Heart left ventricle (tissue), 16 donors: ENCODE measurements at places on chromosomes 1 and 21.

GRCh38 chr1:61654067-61654466 is 70.9 kb downstream of the TM2D1 start:
- no peak for DNase-seq
- no peaks in the 10 kb centered on the region for H3K27me3 ChIP-seq
- H3K27ac ChIP-seq, result no peak overlapping the region
- no peaks in the 10 kb centered on the region for H3K4me1 ChIP-seq

GRCh38 chr21:36791695-36792470 is 93.0 kb downstream of the SIM2 start:
- no peak for DNase-seq
- H3K4me3 ChIP-seq, result no peak overlapping the region

DNA sequence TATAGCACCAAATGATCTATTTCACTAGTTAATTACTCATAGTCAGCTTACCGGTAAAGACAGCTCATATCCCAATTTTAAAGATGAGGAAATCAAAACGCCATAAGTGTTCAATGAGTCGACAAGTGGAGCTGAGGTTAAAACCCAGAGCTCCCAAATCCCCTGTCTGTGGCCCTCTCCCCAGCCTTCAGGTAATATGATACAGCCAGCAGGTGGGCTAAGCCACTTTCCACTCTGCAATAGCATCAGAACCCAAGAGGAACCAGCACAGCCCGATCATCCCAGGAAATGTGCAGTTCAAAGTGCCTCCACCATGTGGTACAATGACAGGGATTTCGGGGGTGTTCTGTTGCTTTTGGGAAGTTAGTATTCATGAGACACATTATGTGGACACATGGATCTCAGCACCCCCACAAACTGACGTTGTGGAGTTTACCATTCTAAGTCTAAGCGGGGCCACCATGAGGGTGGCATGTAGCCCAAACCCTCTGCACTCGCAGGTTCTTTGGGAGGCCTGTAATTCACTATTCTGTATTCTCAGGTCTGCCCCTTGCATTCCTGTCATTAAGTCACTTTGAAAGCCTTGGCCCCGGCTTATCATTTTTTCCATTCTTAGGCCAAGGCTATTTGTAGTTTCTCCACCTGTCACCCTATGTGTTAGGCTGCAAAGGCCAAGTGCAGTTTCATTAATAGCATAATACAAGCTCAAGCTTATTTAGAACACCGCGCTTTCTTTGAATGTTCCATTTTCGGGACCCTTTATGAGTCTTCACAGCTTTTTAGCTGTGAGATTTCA is 26.3 kb upstream of the ACTN2 start:
- H3K36me3 ChIP-seq, result no peaks in the 10 kb centered on the region
- no peak for DNase-seq
- H3K4me1 ChIP-seq, result no peaks in the 10 kb centered on the region
- H3K27ac ChIP-seq, result peak overlapping the region; percentile 59
- H3K4me3 ChIP-seq, result no peak overlapping the region

GRCh38 chr1:76950306-76950705 is 83.0 kb downstream of the ST6GALNAC5 start:
- H3K27ac ChIP-seq, result no peak overlapping the region
- H3K36me3 ChIP-seq, result no peaks in the 10 kb centered on the region
- DNase-seq, result no peak
- H3K4me3 ChIP-seq, result no peak overlapping the region

DNA sequence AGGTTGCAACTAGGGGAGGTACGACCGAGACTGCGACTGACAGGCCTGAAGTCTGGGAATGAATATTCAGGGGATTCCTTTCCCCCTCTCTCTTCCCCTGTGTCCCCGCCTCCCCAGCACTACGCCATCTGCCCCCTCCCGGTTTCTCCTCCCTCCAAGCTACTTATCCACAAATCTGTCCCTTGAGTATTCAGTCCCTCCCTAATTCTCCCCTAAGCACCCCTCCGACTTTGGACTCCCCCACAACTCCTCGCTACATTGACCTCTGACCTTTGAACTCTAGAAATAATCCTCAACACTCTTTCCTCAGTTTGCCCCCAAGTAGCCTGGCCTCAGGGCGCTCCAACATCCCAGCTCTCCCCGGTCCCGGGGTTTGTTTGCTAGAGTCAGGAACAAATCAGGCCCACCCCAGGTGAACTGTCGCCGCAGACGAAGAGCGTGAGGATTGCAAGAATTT is 393 bp downstream of the LYSMD1 start:
- H3K27ac ChIP-seq, result peak overlapping the region; percentile 92
- H3K4me3 ChIP-seq, result peak overlapping the region; percentile 81
- no peaks in the 10 kb centered on the region for H3K27me3 ChIP-seq
- peak; percentile 67 for DNase-seq
- H3K36me3 ChIP-seq, result no peaks in the 10 kb centered on the region
- H3K4me1 ChIP-seq, result peaks cover 28% of the 10 kb centered on the region
